ENCODE measurements at places on chromosomes 5 and 9. TPM values are rescaled to one million over a fixed set of nuclear protein-coding genes. Genes with fewer than 3 reads are reported as not detected.

GADD45G gene
- 3.5 TPM for total RNA-seq

ECM2 gene
- total RNA-seq, result 0.18 TPM

MEGF10 gene
- total RNA-seq, result 19.5 TPM

PLCXD3 gene
- total RNA-seq, result 0.55 TPM

TRMO gene
- total RNA-seq, result 8.5 TPM

PDZD2 gene
- 10.3 TPM for total RNA-seq

PCDHGA2 gene
- total RNA-seq, result 0.14 TPM

CYLC2 gene
- total RNA-seq, result not detected

All from astrocyte (in vitro differentiated cells and primary cell).